GM23248 (cell line): ENCODE measurements at places on chromosomes 4 and X.
A peak's percentile ranks its signal among the peaks of the same experiment; 100 is the strongest.

DNA sequence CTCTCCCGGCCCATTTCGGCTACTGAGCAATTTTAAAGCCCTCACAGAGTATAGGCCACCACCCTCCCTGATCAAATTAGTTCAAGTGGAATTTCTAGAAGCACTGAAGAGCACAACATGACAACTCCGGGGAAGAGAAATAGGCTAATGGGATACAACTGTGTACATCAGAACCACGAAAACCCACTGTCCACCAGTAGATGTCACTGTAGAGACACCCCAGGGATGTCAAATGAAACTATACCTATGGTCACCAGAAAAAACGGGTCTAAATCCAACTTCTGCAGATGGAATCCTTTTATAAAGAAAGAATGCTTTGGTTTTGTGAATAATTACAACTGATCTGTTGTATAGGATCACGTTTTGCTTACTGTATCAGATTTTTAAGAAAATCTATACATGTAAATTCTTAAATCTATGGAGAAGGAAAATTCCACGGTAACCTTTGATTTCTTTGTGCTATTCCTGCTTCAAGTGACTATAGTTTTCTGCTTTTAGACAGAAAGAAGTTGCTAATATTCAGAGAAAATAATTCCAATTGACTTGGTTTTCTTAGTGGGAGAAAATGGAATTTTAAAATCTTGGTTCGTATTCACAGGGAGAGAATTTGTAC, 29.5 kb upstream of the MAP3K15 start:
- peak; percentile 59 for DNase-seq

DNA sequence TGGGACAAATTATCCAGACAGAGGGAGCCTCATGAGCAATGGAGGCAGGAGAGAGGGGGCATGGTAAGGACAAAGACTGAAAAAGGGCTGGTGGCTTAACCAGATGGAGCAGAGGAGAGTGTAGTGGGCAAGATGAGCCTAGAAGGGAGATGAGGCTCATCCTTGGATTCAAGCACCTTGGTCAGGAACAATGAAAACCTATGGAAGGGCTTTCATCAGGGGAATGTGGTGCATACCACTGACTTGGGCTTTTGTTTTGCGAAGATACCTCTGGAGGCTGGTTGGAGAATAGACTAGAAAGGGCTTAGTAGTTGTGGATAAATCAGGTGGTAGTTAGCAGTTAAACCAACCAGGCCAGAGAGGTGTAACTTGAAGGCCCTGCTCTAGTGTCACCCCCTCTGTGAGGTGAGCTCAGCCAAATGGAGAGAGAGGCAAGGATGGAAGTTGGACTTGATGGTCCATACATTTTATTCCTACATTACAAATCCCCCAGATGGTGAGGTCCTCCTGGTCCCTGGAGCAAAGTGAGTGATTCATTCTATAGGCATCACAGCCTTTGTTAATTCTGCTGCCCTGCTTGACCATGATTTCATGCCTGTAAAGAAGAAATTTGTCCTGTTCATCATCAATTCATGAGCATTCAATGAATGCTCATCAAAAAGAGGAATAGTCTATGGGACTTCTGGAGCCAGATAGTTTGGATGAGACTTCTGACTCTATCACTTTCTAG, 264.8 kb upstream of the IGFBP7 start:
- DNase-seq: peak; percentile 62

- peak; percentile 88 for DNase-seq
Observed at GRCh38 chr4:39521253-39521919, 5.9 kb downstream of the UGDH start.

GRCh38 chr4:79763486-79764075, 309.4 kb downstream of the ANTXR2 start:
- DNase-seq: no peak

DNA sequence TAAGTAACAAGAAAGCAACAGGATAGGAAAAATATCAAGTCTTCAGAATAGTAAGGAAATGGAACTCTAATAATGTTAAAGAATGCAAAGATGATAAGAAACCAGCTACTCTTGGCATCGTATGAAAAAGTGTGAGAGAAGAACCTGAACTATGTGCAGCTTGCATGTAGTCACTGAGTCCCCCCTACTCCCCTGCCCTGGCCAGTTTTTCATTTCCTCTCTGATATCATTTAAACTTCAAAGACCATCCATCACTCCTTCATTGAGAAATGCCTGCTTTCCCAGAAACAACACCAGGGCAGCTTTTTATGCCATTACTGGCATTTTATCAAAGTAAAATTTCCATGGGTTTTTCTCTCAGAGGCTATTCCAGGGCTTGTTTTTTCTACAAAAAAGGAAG, 28.1 kb downstream of the INPP4B start:
- peak; percentile 47 for DNase-seq

- no peak for DNase-seq
Observed at GRCh38 chrX:31323658-31324057, 251.8 kb upstream of the FTHL17 start.

DNA sequence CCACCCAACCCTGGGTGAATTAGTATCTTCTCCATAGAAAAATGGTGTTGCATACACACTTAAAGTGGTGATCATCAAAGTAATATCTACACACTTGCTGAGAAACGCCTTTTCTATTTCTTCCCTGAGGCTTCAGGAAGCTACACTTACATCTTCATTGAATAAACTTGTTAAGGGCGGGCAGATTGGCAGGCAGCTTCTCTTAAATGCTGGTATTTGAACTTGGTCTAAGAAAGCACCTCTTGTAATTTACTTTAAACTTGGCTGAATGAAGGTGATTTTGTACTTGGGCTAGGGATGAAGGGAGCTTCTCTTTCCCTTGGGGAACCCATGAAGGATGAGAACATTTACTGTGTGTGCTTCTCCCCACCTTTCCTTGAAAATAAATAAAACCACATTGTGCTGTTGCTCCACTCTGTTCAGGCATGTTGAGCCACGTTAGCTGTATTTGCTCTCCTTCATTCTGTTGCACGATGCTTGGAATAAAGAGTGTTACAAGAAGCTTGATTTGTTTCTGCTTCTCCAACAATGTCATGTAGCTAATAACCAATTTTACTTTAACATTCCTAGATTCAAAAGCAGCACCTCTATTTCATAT, 430.1 kb downstream of the ANKRD50 start:
- DNase-seq: no peak

- no peak for DNase-seq
Observed at GRCh38 chr4:21692241-21692640, 256.3 kb downstream of the KCNIP4 start.

- no peak for DNase-seq
Observed at GRCh38 chr4:53465891-53466290, 88.5 kb downstream of the FIP1L1 start.

GRCh38 chrX:49228185-49228584, 5.0 kb downstream of the CACNA1F start:
- DNase-seq: no peak

DNA sequence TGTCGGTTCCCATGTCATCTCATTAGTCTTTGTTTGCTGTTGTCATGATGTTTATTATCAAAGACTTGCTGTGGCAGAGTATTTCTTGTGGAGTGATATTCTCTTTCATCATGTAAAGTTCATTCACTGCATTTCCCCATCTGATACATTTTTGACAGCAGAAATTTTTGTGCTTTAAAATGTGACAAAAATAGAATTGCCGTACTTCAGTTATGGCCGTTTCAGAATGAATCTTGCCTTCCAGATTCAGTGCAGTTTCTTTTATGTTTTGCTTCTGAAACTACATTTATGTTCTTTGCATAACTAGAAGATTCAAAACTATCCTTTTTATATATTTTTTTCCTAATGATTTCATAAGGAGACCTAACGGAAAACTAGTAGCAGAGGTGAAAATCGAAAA, 10.0 kb downstream of the CSTF2 start:
- no peak for DNase-seq

- DNase-seq: peak; percentile 65
Observed at GRCh38 chrX:9370893-9371292, 94.0 kb upstream of the TBL1X start.

DNA sequence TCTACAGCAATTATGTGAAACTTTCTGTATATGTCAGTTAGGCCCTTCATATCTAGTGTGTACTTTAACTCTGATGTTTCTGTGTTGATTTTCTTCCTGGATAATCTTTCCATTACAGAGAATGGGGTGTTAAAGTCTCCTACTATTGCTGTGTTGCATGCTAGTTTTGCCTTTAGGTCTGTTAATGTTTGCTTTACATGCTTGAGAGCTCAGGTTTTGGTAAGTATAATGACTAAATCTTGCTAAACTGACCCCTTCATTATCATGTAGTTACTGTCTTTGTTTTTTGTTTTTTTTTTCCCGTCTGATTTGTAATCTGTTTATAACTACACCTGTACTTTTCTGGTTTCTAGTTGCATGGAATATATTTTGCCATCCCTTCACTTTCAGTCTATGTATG, 63.6 kb upstream of the UGT2B15 start:
- DNase-seq: no peak

GRCh38 chr4:89803915-89804314, 33.0 kb downstream of the SNCA start:
- DNase-seq: no peak

DNA sequence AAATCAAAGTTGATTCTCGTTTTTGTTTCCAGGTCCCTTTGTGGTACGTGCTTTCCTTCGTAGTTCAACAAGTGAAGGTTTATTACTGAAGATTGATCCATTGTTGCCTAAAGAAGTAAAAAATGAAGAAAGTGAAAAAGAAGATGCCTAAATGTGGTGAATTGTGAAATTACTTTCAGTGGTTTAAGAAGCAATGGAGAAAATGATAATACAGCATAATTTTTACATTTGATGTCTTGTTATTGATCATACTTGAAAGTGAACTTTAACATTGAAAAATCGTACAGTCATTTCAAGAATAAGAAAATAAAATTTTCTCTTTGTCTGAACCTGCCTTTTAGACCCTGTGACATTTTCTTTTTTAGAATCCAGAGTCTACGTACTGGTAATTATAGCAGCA, 89.8 kb downstream of the MRPL1 start:
- DNase-seq: no peak

DNA sequence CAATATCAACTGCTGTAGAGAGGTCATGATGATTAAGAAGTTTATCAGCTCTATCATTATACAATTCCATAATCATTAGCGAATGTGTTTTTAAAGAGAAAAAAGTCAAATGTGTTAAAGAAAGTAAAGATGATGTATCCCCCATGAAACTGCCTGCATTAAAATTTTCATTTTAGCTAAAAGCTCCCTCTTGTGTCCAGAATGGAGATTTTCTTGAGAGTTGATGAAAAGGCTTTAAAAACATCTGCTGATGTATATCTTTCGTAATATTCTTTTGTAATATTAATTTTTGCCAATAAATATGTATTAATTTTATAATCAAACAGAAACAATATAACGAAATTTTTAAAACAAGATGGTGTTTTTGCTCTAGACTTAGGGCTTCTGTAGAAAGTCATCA, 52.1 kb upstream of the LHFPL1 start:
- DNase-seq: peak; percentile 44

DNA sequence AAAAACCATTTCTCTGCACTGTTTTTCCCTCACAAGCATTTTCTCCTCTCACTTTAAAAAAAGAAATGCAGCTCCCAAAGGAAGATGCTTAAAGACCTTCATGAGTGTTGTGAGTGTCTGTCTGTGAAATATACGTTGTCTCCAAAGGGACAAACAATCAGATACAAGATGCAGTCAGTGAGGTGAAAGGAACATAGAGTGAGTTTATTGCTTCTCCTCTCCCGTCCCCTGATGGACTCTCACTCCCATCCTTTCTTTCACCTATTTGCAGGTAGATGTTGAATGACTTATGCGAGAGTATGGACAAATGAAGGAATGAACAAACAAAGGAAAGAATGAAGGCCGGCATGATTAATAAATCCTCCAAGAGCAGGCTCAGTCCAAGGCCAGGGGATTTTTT, 561.2 kb upstream of the DIPK2B start:
- DNase-seq: no peak

DNA sequence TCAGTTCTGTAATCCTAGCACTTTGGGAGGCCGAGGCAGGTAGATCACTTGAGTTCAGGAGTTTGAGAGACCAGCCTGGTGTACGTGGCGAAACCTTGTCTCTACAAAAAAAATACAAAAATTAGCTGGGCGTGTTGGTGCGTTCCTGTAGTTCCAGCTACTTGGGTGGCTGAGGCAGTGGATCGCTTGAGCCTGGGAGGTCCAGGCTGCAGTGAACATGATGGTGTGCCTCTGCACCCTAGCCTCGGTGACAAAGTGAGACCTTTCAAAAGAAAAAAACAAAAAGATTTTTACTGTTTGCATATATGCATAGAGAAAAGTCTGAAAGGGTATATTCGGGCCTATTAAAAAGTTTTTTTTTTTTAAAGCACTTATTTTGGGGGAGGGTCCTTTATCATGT, 76.1 kb downstream of the KDM6A start:
- no peak for DNase-seq

GRCh38 chr4:73872316-73873108, 3.3 kb downstream of the CXCL1 start:
- no peak for DNase-seq

DNA sequence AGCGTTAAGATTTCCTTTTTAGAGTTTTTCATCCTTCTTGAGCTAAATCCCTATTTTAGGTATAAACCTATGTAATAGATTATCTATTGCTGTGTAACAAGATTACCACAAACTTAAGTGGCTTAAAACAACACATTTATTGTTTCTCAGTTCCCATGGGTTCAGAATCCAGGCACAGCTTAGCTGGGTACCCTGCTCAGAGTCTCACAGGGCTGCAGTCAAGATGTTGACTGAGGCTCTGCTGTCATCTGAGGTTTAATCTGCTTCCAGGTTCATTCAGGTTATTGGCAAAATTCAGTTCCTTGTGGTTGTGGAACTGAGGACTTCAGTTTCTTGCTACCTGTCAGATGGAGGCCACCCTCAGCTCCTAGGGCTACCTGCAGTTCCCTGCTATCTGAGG, 60.9 kb downstream of the GK start:
- DNase-seq: no peak

- no peak for DNase-seq
Observed at GRCh38 chrX:10001496-10001895, 34.3 kb downstream of the CLDN34 start.

DNA sequence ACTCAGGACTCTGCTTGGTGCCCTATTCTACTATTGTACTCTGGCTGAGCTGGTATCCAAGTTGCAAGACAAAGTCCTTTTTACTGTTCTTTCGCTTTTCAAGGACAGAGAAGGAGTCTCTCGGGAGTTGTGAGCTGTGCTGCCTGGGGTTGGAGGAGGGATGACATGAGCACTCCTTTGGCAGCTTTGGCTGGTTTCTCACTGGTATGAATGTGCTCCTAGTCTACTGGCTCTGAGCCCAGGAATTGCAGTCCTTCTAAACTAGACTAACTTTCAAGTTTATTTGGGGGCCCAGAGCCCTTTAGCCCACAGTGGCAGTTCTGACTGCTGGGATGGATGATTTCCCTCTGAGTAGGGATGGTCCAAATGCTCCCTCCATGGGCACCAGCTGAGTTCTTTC, 997.1 kb downstream of the RAB28 start:
- no peak for DNase-seq

GRCh38 chrX:16319929-16320328, 152.6 kb downstream of the MAGEB17 start:
- DNase-seq: peak; percentile 8

DNA sequence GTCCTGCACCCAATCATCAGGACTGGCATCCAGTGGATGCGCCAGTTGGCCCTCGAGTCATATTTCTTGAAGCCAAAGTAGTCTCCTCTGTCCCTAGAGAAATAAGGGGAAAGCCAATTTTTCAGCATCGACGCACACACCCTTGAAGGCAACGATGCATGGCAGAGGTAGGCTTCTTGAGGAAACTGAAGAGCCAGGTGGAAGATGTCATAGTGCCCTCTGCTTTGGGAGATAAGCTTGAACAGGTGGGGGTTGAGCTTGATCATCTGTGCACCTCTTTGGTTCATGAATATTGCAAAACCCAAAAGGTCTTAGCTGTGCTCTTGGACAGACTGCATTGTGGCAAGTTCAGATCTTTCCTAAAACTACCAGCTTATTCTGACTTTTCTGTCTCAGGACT, 34.6 kb upstream of the WDR1 start:
- no peak for DNase-seq
